ENCODE measurements at places on chromosomes 7 and 10.

GRCh38 chr7:128939075-128939860 lies 1.5 kb downstream of the IRF5 start:
- peak; percentile 42 for DNase-seq

- DNase-seq = no peak
Measured at GRCh38 chr10:4889959-4890358, 64.0 kb downstream of the AKR1E2 start.

DNA sequence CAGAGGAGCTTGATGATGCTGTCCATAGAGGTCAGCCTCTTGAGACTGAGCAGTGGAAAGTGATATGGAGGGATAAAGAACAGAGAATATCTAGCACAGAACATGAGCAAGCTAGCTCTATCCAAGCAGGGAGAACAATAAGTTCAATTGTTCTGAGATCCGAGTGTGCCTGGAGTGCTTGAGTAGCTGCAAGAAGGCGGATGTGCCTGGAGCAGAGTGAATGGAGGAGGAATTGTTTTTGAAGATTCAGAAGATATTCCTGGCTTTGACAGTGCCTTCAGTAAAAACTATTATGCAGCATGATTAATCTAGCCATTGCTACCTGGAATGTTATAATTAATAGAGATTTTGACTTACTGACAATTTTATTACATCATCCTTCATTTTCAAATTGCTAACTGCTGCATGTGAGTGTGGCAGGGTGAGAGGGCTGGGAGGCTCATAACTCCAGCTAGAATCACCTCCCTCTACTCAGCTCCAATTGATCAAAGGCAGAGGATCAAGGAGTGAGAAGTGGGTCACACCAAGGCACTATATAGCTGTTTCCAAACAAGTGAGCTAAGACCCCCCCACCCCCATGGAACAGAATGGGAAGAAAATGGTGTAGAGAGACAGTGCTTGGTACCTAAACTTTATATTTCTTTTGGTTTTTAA lies 302.8 kb downstream of the ADRA2A start:
- no peak for DNase-seq

DNA sequence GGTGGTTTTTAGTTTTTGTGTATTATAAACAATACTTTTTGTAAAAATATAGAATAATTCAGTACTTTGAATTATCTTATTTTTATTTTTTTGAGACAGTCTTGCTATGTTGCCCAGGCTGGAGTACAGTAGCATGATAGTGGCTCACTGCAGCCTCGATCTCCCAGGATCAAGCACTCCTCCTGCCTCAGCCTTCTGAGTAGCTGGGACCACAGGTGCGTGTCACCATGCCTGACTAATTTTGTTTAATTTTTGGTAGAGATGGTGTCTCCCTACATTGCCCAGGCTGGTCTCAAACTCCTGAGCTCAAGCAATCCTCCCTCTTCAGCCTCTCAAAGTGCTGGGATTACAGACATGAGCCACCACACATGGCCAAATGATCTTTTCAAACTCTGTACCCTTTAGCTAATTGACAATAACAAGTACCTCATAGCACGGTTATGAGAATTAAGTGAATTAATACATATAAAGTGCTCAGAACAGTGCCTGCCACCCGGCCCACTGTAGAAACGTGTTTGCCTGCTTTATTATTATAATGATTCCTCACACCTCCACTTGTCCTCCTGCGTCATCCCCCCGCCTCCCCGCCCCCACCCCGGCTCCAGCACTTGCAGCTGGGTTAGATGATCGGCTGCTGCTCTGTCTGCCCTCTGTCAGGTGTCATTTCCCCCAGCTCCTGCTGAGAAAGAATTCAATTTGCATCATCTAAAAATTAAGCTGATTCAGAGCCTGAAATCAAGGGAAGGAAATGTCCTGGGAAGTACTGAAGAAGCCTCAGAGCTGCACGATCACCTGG lies 53.6 kb upstream of the NRF1 start:
- DNase-seq = no peak

- no peak for DNase-seq
Measured at GRCh38 chr7:36058020-36058592, 94.9 kb upstream of the EEPD1 start.

DNA sequence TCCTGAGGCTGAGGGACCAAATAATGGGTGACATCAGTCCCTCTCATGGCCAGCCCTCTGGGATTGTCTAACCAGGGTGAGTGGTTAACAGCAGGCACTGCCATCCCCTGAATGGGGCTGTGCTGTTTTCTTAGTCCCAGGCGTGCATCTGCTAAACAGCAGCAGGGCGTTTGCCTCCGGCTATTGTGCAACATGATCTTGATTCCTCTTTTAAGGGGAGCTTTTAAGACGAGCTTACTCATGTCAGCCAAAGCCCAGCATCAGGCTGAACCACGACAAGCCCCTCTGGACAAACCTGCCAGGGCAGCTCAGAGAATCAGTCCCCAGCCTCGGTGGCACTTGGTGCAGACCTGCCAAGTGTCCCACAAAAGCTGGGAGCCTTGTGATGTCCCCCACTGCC lies 16.2 kb upstream of the IGFBP3 start:
- no peak for DNase-seq

DNA sequence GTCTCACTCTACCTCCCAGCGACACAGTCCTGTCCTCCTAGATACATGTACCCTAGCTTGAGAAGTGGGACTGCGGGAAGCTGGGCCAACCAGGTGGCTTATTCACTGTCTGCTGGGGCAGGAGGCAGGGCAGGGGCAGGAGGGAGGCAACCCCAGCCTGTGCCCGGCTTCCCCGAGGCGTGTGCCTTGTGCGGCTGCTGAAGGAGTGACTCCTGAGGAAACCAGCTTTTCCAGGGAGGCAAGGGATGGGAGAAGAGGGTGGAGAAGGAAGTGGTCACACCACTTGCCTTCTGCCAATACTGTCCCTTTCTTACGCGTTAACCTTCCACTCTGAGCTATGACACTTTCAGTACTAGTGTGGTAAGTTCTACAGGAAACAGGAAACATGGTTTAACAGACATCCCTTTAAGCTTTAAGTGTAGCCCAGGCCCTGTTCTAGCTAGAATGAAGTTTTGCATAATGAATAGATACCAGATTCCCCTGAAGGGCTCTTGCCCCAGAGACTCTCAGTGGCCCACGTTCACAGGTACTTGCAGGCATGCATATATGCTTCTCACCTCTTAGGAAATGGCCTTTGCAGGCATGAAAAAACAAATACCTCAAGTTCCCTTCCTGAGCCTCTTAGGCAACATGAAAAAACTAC lies 40.6 kb downstream of the SYPL1 start:
- peak; percentile 94 for DNase-seq

DNA sequence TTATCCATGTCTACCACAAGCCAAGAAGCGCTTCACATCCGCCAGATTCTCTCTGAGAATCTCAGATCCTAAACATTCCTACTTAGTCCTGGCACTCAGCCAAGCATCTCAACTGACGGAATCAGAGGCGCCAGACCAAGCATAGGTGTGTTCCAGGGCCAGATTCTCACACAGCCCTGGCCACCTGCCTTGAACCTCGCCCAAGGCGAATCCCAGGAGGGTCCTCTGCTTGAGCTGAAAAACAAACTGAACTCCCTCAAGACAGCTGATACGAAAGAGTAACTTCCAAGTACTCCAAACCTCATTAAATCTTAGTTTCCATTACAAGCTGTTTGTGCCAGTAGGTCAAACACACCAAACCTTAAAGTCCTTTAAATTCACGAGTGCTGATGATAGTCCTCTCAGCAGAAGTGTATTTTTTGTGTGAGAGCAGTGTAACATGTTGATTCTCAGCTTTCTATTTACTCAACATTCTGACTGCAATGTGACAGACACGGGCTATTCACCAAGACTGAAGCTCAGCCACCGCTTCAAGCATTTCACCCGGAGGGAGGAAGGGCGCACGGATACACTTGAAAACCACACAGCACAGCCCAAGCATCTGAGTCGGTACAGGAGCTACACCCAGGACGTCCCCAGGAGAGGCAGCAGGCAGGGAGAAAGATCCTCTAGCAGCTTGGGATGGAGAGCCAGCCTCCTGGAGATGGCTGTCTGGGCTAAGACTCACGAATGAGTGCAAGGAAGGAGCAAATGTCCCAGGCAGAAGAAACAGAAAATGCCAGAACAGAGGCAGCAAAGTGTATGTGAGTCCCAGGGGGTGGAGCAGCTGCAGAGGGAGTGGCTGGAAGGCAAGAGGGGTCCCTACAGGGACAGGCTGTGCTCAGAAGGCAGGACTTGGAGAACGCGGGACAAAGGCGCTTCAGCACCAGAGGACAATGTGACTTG lies 6.0 kb downstream of the PARD3 start:
- DNase-seq = no peak

DNA sequence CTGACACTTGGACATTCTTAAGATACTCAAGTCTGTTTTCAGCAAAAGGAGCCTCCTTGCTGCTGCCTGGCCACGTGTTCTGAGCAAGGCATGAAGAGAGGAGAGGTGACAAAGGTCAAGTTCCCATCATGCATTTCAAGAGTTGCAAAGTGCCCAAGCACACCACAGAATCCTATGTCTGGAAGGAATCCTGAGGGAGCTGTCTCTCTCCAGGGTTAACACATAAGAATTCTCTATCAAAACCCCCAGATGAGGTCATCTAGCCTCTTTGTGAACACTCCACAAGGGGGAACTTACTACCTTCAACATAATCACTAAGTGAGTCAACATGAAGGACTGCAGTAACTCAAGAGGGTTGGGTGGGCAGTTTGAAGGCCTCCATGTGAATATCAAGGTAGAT lies 155.5 kb downstream of the RNF216 start:
- no peak for DNase-seq

DNA sequence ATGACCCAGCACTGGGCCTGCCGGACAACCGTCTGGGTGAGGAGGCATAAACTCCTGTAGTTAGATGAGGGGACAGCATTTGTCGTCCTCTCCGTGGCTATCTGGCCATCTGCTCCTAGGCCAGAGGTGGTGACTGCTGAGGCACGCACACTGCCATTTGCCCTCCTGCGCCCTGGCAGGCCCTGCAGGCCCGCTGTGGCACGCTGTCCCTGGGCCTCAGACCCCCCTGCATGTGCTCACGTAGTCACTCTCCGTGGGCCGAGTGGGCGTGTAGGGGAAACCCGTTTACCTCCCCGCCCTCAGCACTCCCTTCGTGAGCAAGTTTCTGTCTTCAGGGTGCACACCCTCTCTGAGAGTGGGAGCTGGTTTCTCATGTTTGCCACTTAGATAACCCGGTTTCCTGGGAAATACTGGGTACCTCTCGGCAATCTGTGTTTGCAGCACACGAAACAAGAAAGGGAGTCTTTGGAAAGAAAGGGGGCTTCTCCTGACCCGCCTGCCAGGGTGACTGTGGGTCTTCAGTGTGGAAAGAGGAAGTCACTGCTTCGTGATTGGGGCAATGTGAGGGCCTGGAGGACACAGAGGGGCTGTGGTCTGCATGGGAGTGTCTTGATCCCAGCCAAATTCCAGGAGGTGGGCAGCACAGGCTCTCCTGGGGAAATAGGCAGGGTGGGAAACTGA lies 10.8 kb downstream of the ADAMTS14 start:
- DNase-seq = peak; percentile 54

DNA sequence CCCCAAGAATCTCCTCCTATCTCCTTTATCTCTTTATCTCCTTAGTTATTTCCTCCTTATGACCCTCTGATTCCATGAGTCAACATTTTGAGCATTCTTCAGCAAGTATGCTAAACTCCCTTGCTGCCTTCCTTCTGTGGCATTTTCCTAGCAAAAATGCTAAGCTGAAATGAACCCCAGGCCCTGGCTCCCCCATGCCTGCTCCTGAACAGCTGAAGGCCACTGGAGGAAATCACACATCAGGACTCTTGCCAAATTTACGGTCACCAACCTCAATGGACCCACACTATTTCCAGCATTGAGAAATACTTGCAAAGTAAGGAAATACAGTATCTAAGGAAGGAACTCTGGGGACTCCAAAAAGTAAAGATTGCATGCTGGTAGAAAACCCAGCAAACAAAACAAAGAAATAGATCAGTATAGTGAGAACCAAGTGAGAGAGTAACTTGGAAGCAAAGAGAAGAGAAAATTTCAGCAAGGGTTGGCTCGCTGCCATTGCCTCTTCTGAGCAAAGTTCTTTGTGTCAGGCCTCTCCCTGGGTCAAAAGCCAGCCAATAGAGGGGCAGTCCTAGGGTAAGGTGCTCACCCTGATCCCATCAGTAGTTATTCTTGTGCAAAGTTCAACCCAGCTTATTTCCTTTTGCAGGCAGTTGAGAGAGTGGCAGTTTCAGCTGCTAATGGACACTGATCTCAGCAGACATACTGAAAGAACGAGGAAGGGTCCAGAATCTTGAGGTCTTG lies 5.1 kb upstream of the PLEKHS1 start:
- no peak for DNase-seq

- DNase-seq = peak; percentile 11
Measured at GRCh38 chr10:127679642-127680255, 57.2 kb upstream of the FOXI2 start.

GRCh38 chr10:110036640-110037039 lies 28.9 kb downstream of the ADD3 start:
- no peak for DNase-seq

GRCh38 chr7:51121931-51122425 lies 194.6 kb downstream of the COBL start:
- peak; percentile 34 for DNase-seq

DNA sequence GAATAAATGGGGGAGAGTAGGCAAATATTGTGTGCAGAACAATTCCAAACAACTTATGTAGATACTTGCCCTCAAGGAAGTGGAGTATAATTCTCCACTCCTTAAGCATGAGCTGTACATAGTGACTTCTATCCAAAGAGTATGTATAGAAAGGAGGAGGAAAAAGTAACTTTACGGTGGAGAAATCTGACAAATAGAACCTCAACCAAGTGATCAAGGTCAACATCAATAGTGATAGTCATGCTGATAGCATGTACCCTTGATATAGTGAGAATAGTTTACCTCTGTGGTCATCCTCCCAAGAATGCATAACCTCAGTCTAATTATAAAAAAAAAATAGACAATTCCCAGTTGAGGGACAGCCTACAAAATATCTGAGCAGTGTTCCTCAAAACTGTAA lies 89.1 kb upstream of the NANOS1 start:
- no peak for DNase-seq

GRCh38 chr7:2313450-2314208 lies 612 bp downstream of the SNX8 start:
- DNase-seq = no peak

- DNase-seq = peak; percentile 72
Measured at GRCh38 chr10:35563261-35563891, 41.8 kb upstream of the GJD4 start.

DNA sequence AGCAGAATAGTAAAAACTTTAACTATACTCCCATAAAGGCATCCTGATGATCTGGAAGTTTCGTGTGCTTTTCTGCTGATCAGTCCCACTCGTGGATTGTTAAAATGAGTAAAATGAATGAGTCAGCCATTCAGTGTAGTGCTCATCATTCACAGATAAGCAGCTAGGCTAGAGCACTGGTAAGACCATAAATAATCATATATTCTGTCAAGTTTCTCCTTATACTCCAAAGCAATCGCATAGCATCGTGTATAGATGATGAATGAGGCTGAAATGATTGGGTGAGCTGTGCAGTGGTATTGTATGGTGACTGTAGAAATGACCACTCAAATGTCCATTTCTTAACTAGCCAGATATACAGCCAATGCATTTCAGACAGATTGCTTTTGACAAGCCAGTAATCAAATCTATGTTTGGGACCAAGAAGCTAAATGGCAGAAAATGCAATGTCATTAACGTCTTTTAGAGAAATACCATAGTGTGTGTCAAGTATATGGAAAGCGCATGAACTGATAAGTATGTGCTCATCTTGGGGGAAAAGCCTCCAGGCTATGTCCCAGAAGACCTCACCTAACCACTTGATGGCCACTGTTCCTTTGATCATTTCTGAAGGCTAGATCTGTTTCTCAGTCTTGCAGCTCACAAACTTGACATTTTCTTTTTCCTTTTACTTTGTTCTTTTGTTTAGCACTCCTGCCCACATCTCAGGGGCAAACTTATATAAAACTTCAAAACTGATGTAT lies 227.2 kb upstream of the FAM3C start:
- no peak for DNase-seq

GRCh38 chr7:22681312-22681711 lies 45.7 kb upstream of the IL6 start:
- DNase-seq = no peak
